ENCODE measurements at places on chromosomes 11 and 22.

DNA sequence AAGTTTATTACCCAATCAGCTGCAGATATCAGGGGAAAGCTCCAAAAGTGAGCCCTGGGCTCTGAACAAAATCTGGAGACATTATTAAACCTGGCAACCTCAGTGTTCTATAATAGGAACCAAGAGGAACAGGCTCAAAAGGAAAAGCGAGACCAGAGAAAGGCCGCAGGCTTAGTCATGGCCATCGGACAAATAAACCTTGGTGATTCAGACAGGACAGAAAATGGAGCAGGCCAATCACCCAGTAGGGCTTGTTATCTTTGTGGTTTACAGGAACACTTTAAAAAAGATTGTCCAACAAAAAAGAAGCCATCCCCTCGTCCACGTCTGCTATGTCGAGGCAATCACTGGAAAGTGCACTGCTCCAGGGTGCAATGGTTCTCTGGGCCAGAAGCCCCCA lies 7.7 kb upstream of the PANX1 start:
- no peak for DNase-seq

DNA sequence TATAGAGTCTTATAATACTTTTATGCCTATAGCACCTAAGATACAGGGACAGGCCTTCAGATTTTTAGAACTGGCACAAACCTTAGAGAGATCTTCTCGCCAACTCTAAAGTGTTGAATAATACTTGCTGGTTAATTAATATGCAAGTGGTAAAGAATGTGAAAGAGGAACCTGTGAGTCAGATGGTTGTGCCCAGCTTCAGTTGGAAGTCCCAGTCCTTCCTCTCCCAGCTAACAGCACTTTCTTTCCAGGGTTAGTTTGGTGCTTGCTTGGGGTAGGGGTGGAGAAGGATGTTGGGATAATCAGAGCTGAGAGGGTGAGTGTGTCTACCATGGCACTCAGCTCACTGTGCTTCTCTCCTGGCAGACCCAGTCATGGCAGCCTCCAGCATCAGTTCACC lies 4.9 kb upstream of the TMEM132A start:
- DNase-seq = no peak

DNA sequence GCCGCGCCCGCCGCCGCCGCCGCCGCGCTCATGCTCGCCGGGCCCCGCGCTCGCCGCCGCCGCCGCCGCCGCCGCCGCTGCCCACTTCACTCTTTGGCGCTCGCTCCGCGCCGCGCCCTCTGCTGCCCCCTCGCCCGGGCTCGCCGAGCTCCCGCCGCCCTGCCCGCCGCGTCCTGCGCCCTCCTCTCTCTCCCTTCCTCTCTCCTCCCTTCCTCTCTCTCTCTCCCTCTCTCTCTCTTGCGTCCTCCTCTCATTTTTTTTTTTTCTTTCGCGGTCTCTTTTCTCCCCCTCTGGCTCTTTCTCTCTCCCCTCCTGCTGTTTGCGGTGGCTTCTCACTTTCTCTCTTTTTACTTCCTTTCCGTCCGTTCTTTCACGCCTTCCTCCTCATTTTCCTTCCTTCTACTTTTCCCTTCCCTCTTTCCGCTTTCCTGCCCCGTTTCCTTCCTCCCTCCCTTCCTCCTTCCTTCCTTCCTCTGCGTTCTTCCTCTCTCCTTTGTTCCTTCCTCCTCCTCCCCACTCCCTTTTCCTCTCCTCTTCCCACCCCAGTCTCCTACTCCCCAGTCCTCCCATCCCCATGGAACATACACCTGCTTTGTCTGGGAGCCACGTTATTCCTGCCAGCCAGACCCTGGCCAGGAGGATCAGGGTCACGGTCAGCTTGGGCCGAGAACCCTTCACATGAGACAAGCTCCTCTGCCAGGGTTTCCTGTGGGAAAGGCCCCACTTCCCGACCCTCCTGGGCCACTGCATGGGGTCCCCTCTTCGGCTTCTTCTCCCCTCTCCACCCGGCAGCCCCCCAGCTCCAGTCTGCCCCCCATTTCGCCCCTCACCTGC lies 19.3 kb upstream of the SHISAL1 start:
- no peak for DNase-seq

- DNase-seq = no peak
Observed at GRCh38 chr11:126059238-126059781, 3.4 kb downstream of the CDON start.

DNA sequence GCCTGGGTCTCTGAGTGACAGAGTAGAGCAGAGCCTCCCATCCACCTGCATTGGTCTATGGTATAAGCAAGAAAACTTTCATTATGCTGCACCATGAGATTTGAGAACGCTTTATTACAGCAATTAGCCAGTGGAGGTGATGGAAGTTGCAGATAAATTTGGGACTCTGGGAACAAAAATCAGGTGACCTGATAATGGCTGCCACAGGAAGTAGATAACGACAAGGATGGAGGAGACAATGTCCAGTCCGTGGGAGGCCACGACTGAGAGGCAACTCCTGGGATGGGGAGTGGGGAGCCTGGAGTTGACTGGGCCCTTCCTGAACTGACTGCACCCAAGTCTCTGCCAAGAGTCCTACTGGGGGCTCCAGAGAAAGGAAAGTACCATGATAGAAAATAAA lies 4.7 kb downstream of the MRGPRD start:
- DNase-seq = no peak

DNA sequence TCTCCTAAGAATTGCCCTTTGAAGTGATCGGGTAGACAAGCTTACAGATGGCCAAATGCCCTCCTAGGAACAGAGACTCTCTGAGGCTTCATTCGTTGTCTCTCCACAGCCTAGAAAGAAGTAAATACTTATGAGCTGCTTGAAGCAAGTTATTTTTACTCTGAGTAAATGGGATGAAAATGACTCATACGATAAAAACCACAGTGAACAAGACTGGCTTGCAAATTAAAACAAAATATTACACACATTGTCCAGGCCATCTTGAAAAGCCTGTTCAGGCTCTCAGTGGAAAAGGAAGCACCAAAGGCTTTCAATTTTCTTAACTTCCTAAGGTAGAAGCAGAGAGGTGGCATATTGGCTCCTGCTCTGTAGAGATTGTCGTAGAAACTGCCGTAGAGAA lies 294.2 kb downstream of the NELL1 start:
- no peak for DNase-seq

DNA sequence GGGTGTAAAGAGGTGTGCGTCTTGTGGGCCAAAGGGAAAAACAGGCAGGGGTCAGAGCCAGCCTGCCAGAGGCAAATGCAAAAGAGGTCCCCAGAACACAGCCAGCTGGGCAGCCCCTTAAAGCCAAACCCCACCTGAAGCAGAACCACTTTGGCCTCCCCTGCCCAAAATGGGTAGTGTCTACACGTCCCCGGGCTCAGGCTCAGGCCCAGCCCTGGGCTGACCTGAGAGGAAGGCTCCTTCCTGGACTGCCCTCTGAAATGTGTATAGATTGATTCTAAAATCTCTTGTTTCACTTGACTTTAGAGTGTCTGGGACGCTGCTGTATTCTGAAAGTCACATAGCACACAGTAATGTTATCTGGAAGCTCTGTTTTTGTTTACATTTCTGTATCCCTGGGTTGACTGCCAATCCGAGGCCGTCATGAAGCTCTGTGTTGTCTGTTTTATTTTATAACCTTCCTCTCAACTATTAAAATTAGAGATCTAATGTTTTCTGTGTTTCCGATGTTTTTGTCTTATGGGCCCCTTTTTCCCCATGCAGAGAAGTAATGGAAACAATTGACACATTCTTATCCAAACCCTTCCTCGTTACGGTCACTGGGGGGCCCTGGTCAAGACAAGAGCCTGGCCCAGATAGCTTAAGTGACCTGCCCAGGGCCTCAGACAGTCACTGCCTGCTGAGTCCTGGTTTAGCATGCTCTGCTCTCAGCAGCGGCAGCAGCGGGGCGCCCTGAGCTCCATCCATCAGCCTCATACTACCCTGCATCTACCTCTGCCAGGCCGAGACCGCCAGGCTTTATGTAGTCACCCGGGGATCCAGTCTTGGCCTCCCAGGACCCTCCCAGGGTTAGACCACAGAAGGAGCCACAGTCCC lies 10.1 kb downstream of the OVOL1 start:
- DNase-seq = no peak

DNA sequence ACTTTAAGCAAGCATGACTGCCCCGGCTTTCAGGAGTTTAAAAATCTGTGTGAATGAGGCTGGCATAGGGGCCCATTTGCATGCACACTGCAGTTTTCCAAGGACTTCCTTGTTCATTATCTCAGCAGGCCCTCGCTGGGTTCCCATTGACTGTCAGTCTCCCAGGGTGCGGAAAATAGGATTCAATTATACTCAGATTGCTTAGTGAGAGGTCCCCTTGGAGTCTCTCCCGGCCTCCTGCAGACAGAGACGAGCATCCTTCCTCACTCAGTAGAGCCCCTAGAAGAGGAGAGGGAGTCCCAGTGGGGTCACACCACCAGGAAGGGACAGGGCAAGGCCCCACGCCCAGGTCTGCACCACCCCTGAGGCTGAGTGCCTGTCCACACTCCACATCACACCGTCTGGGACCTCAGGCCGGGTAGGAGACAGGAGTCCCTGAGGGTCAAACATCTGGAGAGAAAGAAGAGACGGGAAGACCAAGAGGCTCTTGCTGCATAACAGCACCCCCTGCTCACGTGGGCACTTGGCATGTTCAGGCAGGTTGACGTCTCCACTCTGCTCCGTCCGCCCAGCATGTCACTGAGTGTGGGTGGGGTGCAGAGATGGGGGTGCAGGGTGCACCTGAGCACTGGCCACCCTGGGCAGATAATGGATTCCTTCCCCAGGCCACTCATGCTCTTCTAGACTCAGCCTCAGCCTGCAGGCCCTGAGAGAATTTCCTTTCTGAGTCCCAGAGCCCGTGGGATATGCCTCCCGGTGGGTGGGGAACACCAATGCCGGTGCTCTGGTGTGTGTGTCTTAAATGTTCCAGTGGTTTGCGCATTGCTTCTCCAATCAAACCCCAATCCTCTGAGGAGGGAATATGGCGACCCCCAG lies 58.8 kb downstream of the MCM5 start:
- DNase-seq = no peak

- DNase-seq = no peak
Observed at GRCh38 chr11:131773626-131774025, 403.2 kb downstream of the NTM start.

DNA sequence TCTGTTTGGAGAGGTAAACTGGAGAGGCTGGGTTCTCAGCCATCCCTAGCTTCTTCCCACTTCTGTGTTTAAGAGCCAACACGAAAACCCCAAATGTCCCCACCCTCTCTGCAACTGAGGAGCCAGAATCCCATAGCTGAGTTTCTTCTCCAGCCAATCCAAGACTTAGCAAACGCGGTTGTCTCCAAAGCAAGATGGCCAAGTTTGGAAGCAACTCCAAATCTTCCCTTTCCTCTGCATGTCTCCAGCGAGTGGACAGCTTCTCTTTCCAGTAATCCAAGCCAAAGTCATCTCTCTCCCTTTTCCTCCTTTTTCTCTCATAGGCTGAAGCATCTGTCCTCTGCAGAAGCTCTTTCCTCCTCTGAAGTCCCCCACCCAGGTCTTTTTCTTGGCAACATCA lies 539.2 kb downstream of the MIAT start:
- no peak for DNase-seq

DNA sequence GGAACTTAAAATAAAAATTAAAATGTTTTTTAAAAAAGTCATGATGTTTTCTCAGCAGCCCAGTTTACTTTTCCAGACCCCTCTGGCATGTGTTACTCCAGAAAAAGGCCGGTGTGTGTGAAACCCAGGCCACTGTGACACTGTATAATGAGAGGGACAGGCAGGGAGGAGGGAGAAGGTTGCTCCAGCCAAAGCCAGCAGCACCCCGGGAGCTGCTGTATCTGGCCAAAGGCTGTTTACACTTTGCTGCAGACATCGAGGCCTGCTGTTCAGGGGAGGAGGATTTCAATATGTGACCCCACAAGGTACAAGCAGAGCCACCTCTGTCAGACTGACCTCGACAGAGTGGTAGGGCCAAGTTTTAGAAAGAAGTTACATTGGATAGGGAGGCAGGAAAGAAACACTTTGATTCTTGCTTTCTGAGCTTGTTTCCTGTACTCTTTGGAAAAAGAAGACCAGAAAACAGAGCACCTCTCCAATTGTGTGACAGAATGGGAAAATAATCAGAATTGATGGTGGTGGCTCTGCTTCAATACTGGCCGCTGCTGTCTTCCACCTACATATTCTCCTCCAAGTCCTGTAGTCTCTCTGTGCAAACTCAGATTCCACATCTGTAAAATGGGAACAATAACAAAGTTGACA lies 41.0 kb upstream of the CD44 start:
- DNase-seq = no peak

DNA sequence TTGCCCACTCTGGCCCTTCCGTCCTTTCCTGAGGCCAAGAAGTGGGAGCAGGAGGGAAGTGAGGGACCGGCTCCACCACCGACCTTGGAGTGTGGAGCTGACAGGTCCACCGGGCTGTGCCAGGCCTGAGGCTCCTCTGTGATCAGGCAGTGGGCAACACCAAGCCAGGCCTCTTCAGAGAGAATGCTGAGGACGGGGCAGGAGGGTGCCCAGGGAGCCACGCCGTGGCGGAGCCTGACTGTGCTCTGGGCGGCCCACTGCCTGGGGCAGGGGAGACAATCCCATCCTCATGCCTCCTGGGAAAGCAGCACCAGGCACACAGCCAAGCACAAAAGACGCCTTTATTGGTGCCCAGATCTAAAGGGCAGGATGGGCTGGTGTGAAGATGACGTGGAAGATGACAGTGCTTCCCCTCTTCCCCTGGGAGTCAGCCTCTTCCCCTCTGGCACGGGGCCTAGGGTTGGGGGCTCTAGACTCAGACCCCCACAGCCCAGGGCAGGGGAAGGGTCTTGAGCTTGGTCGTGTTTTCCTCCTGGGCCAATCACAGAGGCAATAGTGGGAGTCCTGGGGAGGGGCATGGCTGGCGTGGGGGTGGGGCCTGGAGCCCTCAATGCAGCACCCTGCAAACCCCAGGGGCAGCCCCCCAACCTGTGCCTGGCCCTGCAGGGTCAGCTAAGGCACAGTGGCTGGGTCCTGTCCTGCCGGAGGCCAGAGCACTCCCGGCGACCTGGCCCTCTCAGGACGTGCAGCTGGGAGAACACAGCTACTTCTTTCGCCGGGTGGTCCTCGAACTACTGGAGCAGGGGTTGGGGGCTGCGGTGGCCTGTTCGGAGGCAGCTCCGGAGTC lies 4.7 kb downstream of the LMF2 start:
- DNase-seq = no peak

GRCh38 chr11:86483940-86484794 lies 109.5 kb downstream of the CCDC81 start:
- DNase-seq = peak; percentile 90

- DNase-seq = no peak
Observed at GRCh38 chr22:40635940-40636379, 559 bp downstream of the MRTFA start.

GRCh38 chr11:76025068-76025467 lies 181.2 kb downstream of the WNT11 start:
- no peak for DNase-seq

GRCh38 chr22:24535348-24535747 lies 19.6 kb downstream of the GUCD1 start:
- DNase-seq = no peak

Data from brain pericyte (primary cell).